Activated CD8-positive, alpha-beta memory T cell treated with anti-CD3 and anti-CD28 coated beads for 1 hour (primary cell): ENCODE measurements at places on chromosomes 12 and 14.

- no peak for DNase-seq
These were observed 154.1 kb upstream of the ATP2B1 start for GRCh38 chr12:89862511-89863445.

- DNase-seq = no peak
These were observed 108.6 kb upstream of the CCDC196 start for GRCh38 chr14:66377574-66377973.

DNA sequence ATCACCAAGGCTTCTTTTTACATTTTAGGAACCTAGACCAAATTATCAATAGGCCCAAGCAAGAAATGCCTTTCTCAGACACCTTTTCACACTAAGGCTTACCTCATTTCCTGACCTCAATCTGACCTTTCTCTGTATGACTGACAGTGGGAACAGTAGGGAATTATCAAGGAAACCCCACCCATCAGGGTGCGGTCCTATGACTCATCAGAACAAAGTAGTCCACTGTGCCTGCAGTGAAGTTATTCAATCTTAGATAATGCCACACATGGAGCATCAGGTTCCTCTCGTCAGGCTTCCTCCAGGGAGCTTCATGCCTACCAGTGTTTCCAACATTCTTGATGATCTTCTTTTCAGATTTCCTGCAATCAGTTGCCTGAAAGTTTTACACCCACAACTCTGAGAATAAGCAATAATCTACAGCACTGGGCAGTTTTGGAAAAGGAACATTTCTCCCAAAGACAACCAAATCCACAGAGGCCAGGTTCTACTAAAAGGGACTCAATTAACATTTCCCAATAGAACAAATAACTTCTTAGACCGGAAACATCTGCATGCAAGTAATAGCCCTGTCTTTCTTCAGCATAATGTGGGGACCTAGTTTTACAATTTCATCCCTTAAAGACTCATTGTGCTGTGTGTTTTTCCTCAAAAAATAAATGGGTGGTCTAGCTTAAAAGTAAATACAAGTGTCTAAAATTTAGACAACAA, 35.9 kb upstream of the TMTC2 start:
- DNase-seq = no peak

GRCh38 chr14:22597771-22598098, 365 bp upstream of the ABHD4 start:
- DNase-seq = no peak

- DNase-seq = no peak
These were observed 41.1 kb downstream of the PSMA6 start for GRCh38 chr14:35333264-35333730.

DNA sequence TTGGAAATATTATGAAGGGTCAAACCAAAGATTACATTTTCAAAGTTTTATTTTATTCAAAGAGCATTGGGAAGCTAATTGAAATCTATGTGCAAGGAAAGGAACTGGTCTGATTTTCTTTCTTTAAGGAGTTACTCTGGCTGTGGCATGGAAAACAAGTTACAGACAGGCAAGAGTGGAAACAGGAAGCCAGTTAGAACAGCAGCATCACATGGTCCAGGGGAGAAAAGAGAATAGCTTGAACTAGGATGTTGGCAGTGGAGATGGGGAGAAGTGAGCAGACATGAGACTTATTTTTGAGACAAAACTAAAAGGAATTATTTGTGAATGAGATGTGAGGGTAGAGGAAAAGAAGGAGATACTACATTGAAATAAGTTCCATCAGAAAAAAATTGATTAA, 3.4 kb downstream of the OR11G2 start:
- no peak for DNase-seq

GRCh38 chr14:23168246-23168645, 15.2 kb downstream of the SLC7A8 start:
- DNase-seq = no peak

- no peak for DNase-seq
These were observed 745 bp upstream of the NAA30 start for GRCh38 chr14:57389646-57390036.

- no peak for DNase-seq
These were observed 17.8 kb downstream of the CCDC92 start for GRCh38 chr12:123954647-123955350.

GRCh38 chr14:35405304-35405996, 901 bp upstream of the NFKBIA start:
- no peak for DNase-seq

DNA sequence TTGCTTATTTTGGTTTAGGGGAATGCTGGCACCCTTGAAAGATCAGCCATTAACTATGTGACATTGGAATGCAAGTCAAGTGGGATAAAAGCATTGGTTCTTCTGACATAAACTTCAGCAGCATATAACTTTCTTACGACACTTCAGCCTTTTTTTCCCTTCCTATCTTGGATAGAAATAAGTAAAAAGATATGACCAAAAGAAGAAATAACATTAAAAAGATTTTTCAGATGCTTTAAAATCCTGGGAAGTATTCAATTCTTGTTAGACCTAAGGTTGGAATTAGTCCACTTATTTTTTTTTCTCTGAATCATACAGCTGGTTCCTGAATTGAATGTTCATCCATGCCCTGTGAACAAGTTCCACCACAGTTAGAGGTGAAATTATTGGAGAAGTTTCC, 85.6 kb upstream of the TSPAN8 start:
- DNase-seq = no peak

- no peak for DNase-seq
These were observed 144.0 kb downstream of the SEC23A start for GRCh38 chr14:38959021-38959420.

DNA sequence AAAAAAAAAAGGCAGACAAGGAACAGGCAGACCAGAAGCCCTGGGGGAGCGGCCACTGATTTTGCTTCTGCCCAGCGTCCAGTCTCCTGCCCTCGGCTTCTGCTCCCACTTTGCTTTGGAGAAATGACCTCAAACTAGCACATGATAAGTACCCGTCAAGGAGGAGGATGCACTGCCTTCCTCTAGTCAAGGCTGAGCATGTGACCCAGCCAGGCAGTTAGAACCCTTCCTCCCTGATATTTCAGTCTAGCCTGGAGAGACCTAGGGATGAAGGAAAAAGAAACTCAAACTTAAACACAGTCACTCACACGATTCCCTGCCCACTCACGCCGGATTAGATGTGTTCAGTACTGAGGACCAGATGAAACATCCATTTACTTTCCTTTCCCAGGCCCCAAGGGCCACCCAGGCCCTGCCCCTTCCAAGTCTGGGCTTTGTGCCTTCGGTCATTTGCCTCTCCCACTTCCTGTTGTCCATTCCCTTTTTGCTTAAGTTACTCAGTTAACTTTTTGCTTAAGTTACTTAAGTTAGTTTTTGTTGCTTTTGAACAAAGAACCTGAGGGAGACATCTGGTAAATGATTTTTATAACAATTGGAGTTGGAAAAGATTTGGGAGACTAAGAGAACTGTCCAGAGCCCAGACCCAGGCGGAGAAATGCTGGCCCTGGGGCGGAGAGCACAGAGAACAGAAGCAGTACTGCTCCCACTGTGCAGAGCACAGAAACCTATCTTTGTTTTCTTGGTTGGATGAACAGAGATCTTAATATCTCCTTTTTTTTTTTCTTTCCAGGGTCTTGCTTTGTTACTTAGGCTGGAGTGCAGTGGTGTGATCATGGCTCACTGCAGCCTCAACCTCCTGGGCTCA, 23.0 kb upstream of the TTC7B start:
- DNase-seq = no peak

DNA sequence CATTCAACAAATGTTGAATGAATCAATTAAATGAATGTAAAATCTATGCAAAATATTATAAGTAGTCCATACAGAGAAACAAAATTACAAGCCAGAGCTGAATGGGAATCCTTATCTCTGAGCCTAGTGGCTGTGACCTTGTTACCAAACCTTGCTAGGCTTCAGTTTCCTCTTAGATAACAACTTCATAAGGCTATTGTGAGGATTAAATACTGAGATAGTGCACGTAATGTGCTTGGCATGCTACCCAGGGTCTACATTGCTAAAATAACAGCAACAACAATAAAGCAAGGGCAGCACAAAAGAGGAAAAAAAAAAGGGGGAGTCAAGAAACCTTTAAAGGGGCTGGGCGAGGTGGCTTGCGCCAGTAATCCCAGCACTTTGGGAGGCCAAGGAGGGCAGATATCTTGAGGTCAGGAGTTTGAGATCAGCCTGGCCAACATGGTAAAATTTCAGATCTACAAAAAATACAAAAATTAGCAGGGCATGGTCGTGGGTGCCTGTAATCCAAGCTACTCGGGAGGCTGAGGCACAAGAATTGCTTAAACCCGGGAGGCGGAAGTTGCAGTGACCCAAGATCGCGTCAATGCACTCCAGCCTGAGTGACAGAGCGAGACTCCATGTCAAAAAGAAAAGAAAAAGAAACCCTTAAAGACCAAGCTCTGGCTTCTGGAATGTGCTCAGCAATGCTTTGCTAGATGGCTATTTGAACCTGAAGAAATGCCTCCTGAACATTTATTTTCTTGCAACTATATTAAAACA, 14.1 kb downstream of the STAB2 start:
- DNase-seq = no peak

- no peak for DNase-seq
These were observed 186.6 kb upstream of the OR4E1 start for GRCh38 chr14:21860172-21860571.
